Activated CD4-positive, alpha-beta T cell treated with anti-CD3 and anti-CD28 coated beads, Interleukin-2, amount 10 ng/mL, durations not matched to agents 24 days and 14 days (primary cell): ENCODE measurements at places on chromosomes 12 and 14. TPM values are rescaled to one million over a fixed set of nuclear protein-coding genes. Genes with fewer than 3 reads are reported as not detected.

RNASE7 gene
- total RNA-seq, result not detected in 2 replicates

ACOT4 gene
- 1.3 and 1.4 TPM in 2 replicates for total RNA-seq

POTEM gene
- total RNA-seq, result not detected in 2 replicates

PYM1 gene
- total RNA-seq, result 34.8 and 35.6 TPM in 2 replicates

DENR gene
- total RNA-seq, result 88.7 and 89.6 TPM in 2 replicates

DCN gene
- not detected in 2 replicates for total RNA-seq

SIX6 gene
- total RNA-seq, result not detected in 2 replicates

RD3L gene
- total RNA-seq, result not detected in 2 replicates

DNA sequence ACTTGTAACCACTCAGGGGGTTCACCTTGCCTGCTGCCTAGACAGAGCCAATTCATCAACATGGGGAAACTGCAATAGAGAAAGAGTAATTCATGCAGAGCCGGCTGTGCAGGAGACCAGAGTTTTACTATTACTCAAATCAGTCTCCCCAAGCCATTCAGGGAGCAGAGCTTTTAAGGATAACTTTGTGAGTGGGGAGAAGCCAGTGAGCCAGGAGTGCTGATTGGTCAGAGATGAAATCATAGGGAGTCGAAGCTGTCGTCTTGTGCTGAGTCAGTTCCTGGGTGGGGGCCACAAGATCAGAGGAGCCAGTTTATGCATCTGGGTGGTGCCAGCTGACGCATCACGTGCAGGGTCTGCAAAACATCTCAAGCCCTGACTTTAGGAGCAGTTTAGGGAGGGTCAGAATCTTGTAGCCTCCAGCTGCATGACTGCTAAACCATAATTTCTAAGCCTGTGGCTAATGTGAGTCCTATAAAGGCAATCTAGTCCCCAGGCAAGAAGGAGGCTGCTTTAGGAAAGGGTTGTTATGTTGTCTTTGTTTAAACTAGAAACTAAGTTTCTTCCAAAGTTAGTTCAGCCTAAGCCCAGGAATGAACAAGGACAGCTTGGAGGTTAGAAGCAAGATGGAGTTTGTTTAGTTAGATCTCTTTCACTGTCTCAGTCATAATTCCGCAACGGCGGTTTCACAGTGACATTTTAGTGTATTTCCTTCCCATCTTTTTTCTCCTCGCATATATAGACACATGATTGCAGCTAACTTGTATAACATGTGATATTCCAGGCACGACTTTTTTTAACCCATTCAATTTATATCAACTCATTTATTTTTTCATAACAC lies 68.9 kb upstream of the NCOR2 start:
- peak; percentile 78 for DNase-seq

DNA sequence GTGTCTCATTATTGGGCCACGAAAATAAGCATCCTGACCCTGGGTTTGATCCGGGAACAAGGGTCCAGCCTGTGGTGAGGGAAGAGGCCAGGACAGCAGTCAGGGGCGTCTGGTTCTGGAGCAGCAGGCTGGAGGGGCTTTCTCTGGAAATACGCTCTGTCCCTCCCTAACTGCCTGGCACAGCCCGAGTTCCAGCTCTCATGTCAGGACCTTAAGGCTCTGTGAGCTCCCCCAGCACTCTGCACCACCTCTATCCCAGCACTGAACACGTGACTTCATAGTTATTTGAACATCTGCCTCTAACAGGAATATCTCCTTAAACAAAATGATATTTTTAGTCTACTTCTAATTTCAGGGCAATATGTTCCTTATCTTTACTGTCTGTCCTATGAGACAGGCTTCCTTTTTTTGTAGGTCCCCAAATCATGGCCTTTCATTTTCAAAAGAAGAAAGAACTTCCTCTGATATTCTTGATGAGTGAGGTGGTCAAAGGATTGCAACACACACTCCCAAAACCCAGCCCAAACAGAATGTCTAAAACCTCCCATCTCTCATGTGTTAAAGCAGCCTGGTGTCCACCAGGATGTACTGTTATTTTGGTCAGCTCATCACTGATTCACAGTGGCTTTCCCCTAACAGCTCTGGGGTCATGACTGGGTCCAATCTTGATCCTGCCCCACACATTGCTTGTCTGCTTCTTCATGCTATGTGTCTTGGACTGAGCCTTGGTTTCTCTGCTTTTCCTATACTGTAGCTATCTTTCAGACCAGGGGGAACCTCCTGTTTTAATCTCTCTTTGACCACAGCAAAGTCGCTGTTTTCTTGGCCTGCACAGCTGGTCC lies 9.7 kb downstream of the AQP6 start:
- no peak for DNase-seq

DNA sequence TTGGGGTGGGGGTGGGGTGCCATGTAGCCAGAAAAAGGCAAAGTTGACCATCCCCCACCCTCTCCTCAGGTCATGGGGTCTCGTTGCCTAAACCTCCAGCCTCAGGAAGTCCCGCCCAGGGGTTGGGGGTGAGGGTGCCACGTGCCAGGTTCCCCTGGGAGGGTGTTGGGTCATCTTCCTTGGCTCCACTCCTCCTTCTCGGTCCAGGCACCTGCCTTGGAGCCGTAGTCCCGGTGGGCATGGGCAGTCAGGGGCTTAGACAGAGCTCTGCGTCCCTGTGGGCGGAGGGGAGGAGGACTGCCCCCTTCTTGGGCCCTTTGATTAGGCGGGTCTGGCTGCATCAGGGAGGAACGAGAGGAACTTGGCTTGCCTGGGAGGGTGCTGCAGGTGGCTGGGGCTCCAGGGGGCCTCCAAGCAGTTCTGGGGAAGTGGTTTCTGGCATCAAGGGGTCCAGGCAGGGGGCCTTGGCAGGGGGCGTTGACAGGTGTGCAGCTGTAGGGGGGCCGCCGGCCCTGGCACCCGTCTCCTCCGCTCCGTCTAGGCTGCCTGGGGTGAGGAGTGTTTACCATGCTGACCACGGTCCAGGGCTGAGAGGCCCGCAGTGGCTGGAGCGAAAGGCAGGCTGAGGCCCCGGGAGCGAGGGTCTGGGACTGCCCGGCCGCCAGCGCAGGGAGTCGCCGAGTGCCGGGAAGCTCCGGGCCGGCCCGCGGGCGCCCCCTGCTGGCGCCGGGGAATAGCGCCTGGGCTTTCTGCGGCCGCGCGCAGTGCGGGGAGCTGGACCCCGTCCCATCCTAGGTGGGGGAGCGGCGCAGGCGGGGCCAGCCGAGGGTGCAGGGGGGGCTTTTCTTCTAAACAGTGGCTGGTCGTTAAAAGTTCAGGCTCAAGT lies 7.9 kb downstream of the SETD1B start:
- DNase-seq, result peak; percentile 93

GRCh38 chr12:14643251-14643650 lies 53.1 kb downstream of the GUCY2C start:
- peak; percentile 66 for DNase-seq

- DNase-seq, result no peak
Observed at GRCh38 chr14:54135804-54136280, 179.2 kb upstream of the BMP4 start.

GRCh38 chr14:60220917-60221316 lies 28.1 kb upstream of the PPM1A start:
- no peak for DNase-seq
